ENCODE measurements at places on chromosomes 3 and 15. TPM values are rescaled to one million over a fixed set of nuclear protein-coding genes. Genes with fewer than 3 reads are reported as not detected.

- DNase-seq, result no peak
Measured at GRCh38 chr3:118057086-118057485, 977.6 kb downstream of the IGSF11 start.

- DNase-seq, result no peak
Measured at GRCh38 chr15:51585986-51586385, 36.6 kb downstream of the DMXL2 start.

- DNase-seq, result no peak
Measured at GRCh38 chr3:52773361-52774065, 2.8 kb upstream of the NEK4 start.

GRCh38 chr15:76070921-76071635 is 11.3 kb downstream of the TMEM266 start:
- DNase-seq, result no peak

DNA sequence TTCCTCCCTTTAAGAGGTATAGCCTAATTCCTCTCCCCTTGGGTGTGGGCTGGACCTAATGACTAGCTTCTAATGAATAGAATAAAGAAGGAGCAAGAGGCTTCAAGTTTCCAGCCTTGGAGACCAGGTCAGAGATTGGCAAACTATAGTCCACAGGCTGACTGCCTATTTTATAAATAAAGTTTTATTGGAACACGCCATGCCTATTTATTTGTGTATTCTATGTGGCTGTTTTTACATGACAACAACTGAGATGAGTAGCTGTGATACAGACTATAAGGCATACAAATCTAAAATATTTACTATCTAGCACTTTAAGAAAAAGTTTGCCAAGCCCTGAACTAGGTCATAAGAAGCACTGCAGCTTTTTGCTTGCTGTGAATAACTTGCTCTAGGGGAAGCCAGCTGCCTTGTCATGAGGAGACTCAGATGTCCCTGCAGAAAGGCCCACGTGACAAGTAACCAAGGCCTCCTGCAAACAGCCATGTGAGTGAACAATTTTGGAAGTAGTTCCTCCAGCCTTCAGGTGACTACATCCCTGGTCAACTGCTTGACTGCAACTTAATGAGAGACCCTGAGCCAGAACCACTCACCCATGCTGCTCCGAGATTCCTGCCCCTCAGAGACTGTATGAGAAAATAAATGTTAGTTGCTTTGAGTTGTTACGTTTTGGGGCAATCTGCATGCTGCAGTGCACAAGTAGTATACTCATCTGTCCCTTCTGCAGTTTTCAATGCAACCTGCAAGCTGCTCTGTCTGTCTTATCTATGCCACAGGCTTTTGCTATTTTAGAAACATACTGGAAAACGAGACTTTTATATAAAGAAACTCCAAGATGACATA is 21.1 kb upstream of the MAP3K13 start:
- peak; percentile 34 for DNase-seq

DNA sequence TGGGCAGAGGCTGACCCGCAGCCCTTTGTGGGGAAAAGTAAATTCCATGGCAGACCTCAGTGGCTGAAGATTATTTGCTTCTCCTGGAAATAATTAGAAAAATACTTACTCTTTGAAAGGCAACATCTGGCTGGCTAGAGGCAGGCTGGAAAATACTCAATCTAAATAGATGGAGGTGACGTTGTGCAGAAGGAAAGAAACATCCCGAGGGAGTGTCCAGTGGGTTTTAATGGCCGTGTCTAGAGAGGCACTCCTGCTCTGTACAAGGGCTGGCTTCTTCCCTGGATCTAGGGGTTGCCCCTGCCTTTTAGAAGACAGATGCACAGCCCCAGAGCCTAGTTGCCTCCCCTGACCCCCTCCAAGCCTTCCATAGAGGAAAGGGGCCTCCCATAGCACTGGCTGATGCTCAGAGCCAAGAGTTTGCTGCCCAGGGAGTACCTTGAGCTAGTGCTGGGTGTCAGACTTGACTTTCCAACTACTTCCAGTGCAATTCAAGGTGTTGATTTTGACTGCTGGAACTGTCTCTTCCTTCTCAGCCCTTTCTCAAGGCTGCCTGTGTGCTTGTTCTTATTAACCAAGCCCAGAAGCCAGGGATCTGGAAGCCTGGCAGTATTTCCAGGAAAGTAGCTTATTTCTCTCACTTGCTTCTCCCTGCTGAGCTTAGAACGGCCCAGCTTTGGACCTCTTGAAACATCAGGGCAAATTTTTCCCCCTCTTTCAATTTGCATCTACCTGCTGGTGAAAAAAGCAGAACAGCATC is 27.4 kb downstream of the CGNL1 start:
- no peak for DNase-seq

- DNase-seq, result no peak
Measured at GRCh38 chr3:68987322-68987721, 26.2 kb downstream of the EOGT start.

- DNase-seq, result no peak
Measured at GRCh38 chr15:78097667-78098066, 5.3 kb downstream of the SH2D7 start.

GRCh38 chr3:147388700-147389580 is 17.4 kb downstream of the ZIC4 start:
- peak; percentile 74 for DNase-seq

GRCh38 chr15:64858021-64858575 is 16.4 kb downstream of the PLEKHO2 start:
- no peak for DNase-seq

- no peak for DNase-seq
Measured at GRCh38 chr3:197514786-197515355, 40.9 kb downstream of the BDH1 start.

DNA sequence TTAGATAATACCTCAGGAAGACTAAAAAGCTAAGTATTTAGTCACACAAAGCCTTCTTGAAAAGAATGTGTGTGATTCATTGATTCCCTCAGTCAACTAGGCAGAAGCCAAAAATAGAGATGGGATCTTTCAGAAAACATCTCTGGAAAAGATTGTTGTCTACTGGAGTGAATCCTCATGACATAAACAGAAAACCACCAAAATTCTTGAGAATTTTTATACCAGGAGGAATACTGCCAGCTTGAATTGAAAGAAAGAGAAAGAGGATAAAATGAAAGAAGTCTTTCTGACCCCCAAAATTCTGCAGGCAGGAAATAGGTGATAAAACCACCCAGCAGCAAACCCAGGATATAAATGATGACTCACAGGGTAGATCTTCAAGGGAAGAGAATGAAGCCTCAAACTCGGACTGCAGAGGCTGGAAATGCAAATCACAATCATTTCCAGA is 363.1 kb upstream of the PLSCR5 start:
- no peak for DNase-seq

DNA sequence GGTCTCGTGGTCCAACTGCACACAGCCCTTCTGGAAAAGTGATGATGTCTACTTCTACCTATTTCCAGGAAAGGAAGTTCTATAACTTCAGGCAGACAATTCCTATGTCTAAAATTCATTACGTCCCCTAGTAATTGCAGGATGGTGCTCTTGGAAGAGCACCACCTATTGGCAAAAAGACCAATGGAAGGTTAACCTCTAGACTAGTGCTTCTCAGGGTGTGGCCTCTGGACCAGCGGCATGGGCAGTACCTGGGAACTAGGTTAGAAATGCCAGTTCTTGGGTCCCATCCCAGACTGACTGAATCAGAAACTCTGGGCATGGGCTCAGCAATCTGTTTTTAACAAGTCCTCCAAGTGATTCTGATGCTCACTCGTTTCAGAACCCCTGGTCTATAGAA is 258.3 kb upstream of the ICE2 start:
- DNase-seq, result no peak

DNA sequence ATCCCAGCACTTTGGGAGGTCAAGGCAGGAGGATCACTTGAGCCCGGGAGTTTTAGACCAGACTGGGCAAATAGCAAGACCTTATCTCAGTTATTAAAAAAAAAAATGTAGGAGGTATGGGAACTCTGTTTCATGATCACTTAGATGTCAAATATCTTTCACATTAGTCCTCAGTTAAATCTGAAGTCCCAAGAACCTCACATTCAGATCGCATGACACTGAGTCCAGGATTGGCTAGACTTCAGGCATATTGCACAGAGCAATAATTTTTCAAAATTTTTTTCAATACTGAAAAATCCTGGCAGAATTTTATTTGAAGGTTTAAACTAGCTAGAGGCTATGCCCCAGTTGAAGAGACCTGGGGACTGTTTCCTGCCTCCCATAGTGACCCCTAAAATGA is 56.3 kb upstream of the ZNF148 start:
- no peak for DNase-seq

- no peak for DNase-seq
Measured at GRCh38 chr3:160012108-160012507, 23.5 kb downstream of the IL12A start.

- DNase-seq, result no peak
Measured at GRCh38 chr3:191378142-191378812, 48.0 kb upstream of the UTS2B start.

GRCh38 chr3:109921509-109921908 is 584.2 kb upstream of the DPPA4 start:
- DNase-seq, result no peak

- DNase-seq, result peak; percentile 9
Measured at GRCh38 chr15:76274226-76274625, 37.0 kb downstream of the ETFA start.

DNA sequence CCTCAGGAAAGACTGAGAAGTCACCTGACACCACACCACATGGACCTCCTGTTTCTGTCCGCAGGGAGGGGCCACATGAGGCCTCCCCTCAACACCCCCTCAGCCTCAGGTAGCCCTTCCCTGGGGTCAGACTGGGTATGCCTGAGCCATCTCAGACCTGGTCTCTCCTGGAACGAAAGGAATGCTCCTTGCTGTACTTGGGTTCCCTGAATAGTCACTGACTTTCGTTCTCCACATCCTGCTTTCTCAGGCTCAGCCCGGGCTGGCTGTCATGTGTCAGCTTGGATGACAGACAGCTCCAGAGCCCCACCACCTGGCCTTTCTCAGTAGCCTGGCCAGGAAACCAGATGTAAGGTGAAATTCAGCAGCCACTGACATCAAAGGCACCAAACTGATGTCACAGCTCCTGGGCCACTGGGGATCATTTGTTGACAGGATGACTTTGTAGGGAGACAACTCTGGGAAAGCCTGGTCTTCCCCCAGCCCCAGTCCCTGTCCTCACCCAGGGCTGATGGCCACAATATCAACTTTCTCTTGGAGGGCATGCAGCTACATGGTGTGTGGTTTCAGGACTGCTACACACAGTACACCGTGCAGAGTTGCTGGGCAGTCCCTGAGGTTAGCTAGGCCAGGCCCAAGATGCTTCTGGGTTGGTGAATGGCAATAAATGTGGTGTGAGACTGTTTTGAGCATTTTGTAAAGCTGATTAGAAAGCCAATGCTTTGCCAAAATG is 141.4 kb upstream of the MRPS22 start:
- no peak for DNase-seq

TTC21A gene
- total RNA-seq, result 4.8 TPM

TOPBP1 gene
- total RNA-seq, result 60.7 TPM

ISLR gene
- total RNA-seq, result 3.4 TPM

HEG1 gene
- total RNA-seq, result 3.8 TPM

HERC2 gene
- 30.2 TPM for total RNA-seq

MRPL46 gene
- 54.4 TPM for total RNA-seq

IGDCC3 gene
- total RNA-seq, result 20.1 TPM

SH3GL3 gene
- total RNA-seq, result not detected

UROC1 gene
- not detected for total RNA-seq

Measured in G401 (cell line).